ENCODE measurements at places on chromosomes 16 and 17.

DNA sequence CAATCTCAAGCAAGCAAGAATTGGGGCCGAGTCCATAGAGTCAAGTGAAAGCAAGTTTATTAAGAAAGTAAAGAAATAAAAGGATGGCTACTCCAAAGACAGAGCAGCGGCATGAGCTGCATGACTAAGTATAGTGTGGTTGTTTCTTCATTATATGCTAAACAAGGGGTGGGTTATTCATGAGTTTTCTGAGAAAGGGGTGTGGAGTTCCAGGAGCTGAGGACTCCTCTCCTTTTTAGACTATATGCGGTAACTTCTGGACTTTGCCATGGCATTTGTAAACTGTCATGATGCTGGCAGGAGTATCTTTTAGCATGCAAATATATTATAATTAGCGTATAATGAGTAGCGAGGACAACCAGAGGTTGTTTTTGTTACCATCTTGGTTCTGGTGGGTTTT is 819.9 kb downstream of the KCNJ2 start:
- no peak for DNase-seq

DNA sequence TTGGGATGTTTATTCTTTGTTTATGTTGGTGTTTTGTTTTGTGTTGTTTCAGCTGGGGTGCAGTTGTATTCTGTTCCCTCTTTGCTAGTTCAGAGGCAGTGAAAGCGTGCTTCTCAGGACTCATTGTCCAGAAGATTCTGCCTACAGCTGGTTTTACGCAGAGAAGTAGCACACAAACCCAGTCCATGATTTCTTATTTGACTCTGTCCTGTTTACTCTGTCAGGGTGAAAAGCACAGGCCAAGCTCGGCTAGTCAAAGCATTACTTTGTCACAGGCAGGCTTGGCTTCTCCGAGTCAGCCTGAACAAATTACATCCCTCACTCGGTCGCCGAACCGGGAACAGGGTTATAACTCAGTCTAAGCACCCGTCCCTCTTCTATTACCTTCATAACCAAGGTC is 435.0 kb downstream of the MAF start:
- no peak for DNase-seq

- no peak for DNase-seq
These were observed 50.6 kb downstream of the MED13 start for GRCh38 chr17:62014526-62014925.

DNA sequence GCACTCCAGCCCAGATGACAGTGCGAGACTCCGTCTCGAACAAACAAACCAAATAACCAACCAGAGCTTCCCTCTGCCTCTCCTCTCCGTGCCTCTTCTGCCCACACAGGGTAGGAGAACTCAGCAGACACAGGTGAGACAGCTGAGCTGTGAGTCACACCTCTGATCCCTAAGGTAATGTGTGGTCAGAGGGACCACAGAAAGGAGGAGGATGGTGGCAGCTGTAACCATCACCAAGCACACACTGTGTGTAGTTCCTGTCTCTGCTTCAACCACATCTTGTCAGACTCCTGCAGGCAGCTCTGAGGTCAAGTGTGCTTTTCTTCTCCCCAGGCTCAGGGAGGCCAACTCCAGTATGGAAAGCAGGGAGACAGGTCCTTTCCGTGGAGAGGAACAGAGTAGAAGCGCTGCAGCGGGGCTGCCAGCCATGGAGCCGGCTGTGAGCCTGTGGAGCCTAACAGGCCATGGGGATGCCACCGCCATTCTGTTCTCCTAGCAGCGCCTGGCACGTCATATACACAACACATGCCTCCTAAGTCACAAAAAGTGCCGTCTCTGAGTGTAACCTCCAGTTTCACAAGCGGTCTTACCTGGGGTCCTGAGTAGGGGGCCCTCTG is 7.1 kb downstream of the NUDT16L1 start:
- DNase-seq, result no peak

GRCh38 chr16:9333469-9333868 is 242.0 kb downstream of the HAPSTR1 start:
- DNase-seq, result no peak
